ENCODE measurements at places on chromosomes 2 and 18. TPM values are rescaled to one million over a fixed set of nuclear protein-coding genes. Genes with fewer than 3 reads are reported as not detected.

The ARHGEF4 gene
- 9.6 TPM for total RNA-seq

DNA sequence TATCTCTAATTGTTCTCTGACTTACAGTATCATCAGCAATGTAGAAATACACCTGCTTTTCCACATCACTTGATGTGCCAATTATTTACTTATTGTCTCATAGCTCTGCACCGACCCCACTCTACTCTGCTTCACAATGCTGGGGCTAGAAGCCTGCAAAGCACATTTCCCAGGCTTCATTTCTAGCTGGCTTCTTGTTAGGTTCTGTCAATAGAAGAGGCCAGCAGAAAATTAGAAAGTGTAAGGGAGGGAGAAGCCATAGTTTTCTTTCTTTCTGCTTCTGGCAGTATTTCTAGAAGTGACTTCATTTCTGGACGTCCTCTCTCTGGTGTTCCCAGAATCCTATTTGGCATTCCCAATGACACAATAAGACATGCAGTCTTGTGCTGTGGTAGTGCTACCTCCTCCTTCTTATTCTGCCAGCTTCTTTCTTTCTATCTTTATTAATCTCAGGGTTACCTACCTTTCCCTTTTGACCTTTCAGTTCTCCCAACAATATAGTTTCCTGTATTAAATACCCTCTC, 12.5 kb upstream of the TANC1 start:
- H3K4me3 ChIP-seq = no peak overlapping the region
- no peak for DNase-seq
- no peak overlapping the region for H3K27ac ChIP-seq
- no peaks in the 10 kb centered on the region for H3K27me3 ChIP-seq

The CLEC4F gene
- total RNA-seq = not detected

DNA sequence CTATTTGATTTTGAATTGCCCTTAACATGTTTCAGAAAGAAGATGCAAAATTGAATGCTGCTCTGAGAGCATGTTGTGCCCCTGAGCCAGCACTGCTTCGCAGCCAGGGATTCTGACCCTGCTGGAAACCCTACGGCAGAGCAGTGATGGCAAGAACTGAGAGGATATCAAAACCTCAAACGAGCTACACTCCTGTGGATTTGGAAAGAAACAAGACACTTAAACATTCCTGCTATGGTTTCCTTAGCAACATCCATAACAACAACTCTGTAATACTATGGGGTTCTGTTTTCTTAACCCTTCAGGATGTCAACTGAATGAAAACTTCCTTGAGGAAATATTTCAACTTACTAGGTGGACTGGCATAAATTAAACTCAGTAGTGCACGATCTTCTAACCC, 649.1 kb downstream of the NYAP2 start:
- no peaks in the 10 kb centered on the region for H3K4me1 ChIP-seq
- no peaks in the 10 kb centered on the region for H3K27me3 ChIP-seq
- no peaks in the 10 kb centered on the region for H3K36me3 ChIP-seq
- no peak for DNase-seq
- H3K27ac ChIP-seq = no peak overlapping the region

GRCh38 chr2:150588506-150588870, 101.0 kb upstream of the RND3 start:
- H3K4me1 ChIP-seq = no peaks in the 10 kb centered on the region
- no peak overlapping the region for H3K4me3 ChIP-seq
- no peaks in the 10 kb centered on the region for H3K27me3 ChIP-seq
- no peaks in the 10 kb centered on the region for H3K36me3 ChIP-seq
- no peak overlapping the region for H3K27ac ChIP-seq

DNA sequence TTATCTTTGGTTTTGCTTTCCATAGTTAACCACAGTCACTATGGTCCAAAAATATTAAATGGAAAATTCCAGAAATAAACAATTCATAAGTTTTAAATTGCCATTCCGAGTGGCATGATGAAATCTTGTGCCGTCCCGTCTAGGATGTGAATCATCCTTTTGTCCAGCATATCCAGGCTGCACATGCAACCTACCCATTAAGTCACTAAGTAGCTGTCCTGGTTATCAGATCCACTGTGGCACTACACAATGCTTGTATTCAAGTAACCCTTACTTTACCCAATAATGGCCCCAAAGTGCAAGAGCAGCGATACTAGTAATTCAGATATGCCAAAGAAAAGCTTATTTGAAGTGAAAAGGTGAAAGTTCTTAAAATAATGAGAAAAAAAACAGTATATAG, 10.7 kb downstream of the USP34 start:
- no peak overlapping the region for H3K27ac ChIP-seq
- no peaks in the 10 kb centered on the region for H3K36me3 ChIP-seq
- DNase-seq = no peak

The GREB1L gene
- 2.0 TPM for total RNA-seq

DNA sequence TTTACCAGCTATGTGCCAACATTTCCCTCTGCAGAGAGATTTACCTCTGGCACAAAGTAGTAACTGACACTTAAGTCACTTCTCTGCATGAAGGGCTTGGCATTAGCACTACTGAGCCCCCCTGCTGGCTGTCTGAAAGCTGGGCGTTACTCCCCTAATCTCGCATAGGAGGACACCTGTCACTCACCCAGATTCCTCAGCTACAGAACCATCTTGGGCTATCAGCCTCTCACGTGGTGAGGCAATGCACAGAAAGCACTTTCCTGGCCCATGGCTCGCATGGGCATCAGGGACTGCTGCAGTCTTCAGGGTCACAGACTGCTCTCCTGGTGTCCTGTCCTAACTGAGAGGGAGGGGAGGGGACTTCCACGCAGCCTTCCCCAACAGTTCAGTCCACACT, 12.0 kb downstream of the SERPINE2 start:
- H3K27ac ChIP-seq = no peak overlapping the region
- H3K36me3 ChIP-seq = no peaks in the 10 kb centered on the region
- no peak for DNase-seq
- no peaks in the 10 kb centered on the region for H3K27me3 ChIP-seq

The MC5R gene
- total RNA-seq = not detected

The AGAP1 gene
- 40.1 TPM for total RNA-seq

- H3K27me3 ChIP-seq = no peaks in the 10 kb centered on the region
- no peaks in the 10 kb centered on the region for H3K4me1 ChIP-seq
- H3K36me3 ChIP-seq = no peaks in the 10 kb centered on the region
- no peak overlapping the region for H3K4me3 ChIP-seq
- no peak for DNase-seq
Measured at GRCh38 chr18:650428-650858, 7.0 kb upstream of the TYMS start.

DNA sequence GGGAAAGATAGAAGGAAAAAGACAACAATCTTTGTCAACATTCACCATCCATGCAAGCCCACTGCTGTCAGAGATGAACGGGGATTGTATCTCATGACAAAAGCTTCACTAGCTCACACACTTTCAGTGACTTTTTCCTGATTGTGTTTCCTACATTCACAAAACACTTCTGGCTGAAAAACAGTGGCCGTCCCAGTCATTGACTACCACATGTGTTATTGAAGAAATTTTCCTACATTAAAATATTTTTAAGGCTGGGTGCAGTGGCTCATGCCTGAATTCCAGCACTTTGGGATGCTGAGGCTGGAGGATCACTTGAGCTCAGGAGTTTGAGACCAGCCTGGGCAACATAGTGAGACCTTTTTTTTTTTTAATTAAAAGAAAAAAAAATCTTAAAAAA, 90.9 kb downstream of the MOGAT1 start:
- H3K36me3 ChIP-seq = no peaks in the 10 kb centered on the region
- no peaks in the 10 kb centered on the region for H3K4me1 ChIP-seq
- no peak overlapping the region for H3K4me3 ChIP-seq

The CDH2 gene
- total RNA-seq = 0.41 TPM

The GYPC gene
- total RNA-seq = 32.9 TPM

DNA sequence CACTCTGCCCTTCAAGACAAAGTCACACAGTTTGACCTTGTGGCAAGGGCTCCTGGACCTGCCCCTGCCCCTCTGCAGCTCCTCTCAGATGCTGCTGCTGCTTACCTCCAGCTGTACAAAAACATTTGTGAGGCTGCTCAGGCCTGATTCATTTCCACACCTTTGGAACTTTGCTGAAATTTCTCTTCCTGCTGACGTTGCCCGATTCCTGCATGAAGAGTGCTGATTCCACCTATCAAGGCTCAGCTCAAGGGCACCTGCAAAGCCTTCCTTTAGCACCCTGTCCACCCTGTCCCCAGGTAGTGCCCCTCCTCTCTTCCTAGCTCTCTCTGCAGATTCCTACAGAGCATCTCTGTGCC, 738.3 kb upstream of the HS6ST1 start:
- no peaks in the 10 kb centered on the region for H3K36me3 ChIP-seq
- H3K4me1 ChIP-seq = peaks cover 25% of the 10 kb centered on the region
- H3K4me3 ChIP-seq = no peak overlapping the region
- no peaks in the 10 kb centered on the region for H3K27me3 ChIP-seq
- DNase-seq = no peak

- H3K4me3 ChIP-seq = no peak overlapping the region
- H3K36me3 ChIP-seq = no peaks in the 10 kb centered on the region
- no peak for DNase-seq
Measured at GRCh38 chr2:46486436-46486835, 7.1 kb downstream of the TMEM247 start.

DNA sequence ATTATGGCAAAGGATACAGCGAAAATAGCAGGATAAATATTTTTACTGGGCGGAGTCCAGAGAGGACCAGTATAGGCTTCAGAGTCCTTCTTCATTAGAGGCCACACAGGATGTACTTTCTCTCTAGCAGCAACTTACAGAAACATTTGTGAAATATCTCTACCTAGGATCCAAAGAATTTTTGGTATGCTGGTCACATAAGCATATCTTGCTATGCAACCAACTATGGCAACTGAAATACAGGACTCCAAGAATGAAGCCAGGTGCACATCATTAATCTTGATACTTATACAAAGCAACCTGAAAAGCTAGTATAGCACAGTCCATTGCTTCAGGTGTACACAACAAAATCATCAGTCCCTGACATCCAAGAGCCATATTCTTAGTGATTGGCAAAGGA, 59.1 kb upstream of the NABP1 start:
- no peaks in the 10 kb centered on the region for H3K36me3 ChIP-seq
- H3K27me3 ChIP-seq = no peaks in the 10 kb centered on the region
- no peak overlapping the region for H3K27ac ChIP-seq
- H3K4me3 ChIP-seq = no peak overlapping the region
